GM12878 (cell line): ENCODE measurements at places on chromosomes 1 and 21. TPM values are rescaled to one million over a fixed set of nuclear protein-coding genes. Genes with fewer than 3 reads are reported as not detected.

CASQ1 gene
- total RNA-seq = 0.21 and 0.40 TPM in 2 replicates

MRPS14 gene
- total RNA-seq = 37.0 and 40.6 TPM in 2 replicates

TXLNA gene
- 66.5 and 71.3 TPM in 2 replicates for total RNA-seq

KRTAP21-3 gene
- total RNA-seq = not detected in 2 replicates

USH2A gene
- not detected in 2 replicates for total RNA-seq

TMEM52 gene
- total RNA-seq = not detected in 2 replicates

GRCh38 chr1:145983960-145984830 is 12.2 kb downstream of the TXNIP start:
- no peak for DNase-seq

GRCh38 chr21:20802631-20803260 is 195.5 kb upstream of the NCAM2 start:
- DNase-seq = no peak

DNA sequence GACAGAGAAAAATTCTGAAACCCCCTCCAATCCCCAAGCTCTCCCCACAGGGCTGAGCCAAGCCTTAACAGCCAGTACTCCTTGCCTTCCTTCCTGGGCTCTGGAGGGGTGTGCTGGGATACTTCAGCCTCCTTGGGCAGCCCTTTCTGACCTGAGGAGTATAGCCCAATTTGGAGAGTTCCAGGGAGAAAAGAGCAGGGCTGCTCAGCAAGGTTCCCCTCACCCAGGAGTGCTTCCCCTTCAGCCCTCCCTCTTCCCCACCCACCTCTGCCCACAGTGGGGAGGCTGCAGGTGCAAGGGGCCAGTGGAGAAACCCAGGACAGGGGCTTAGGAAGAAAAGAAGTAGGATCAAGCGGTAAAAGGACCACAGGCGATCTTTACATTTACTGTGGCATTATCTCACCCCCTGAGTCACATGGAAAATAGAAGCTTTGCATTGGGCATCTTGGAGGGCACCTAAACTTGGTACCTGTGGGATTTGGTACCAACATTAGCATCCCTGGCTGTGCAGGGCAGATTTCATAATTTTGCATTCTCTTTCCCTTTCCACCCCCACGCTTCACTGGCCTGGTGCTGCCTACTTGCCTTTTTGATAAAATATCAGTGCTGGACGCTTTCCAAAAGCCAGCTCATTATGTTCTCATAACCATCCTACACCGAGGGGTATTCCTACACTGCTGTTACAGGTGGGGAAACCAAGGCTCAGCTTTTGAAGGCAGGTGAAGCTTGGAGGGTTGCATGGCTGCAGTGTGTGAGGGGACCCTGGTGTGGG is 2.8 kb upstream of the ADORA1 start:
- DNase-seq = no peak

GRCh38 chr1:67838180-67838910 is 5.1 kb upstream of the GNG12 start:
- no peak for DNase-seq
